ENCODE measurements at places on chromosomes 4 and X. TPM values are rescaled to one million over a fixed set of nuclear protein-coding genes. Genes with fewer than 3 reads are reported as not detected.
A peak's percentile ranks its signal among the peaks of the same experiment; 100 is the strongest.

- DNase-seq: no peak
These were observed 76.4 kb downstream of the LEF1 start for GRCh38 chr4:108092288-108092687.

DNA sequence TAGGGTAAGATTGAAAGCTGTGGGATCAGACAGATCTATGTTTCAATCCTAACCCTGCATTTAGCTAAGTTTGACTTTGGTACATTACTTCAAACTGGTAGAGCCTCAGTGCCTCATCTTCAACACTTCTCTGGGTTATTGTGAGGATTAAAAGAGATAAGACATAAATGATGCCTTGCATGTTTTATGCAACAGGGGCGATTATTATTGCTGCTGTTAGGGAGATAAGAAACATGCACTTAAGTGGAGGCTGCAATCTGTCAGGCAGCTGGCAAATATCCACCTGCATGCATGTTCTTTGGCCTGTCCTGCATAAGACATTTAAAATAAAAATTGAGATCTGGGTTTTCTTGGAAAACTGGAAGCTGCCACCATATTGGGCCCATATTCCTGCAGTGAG, 24.6 kb downstream of the UNC5C start:
- DNase-seq: peak; percentile 48

The FANCB gene
- polyA plus RNA-seq: 0.81 TPM

GRCh38 chr4:138406876-138407275, 164.7 kb upstream of the SLC7A11 start:
- DNase-seq: no peak

- no peak for DNase-seq
These were observed 554.3 kb upstream of the TENM3 start for GRCh38 chr4:181688872-181689271.

- no peak for DNase-seq
These were observed 55.4 kb downstream of the MAML3 start for GRCh38 chr4:140098455-140099160.

GRCh38 chr4:165873298-165874071, 448 bp downstream of the TLL1 start:
- DNase-seq: peak; percentile 77

DNA sequence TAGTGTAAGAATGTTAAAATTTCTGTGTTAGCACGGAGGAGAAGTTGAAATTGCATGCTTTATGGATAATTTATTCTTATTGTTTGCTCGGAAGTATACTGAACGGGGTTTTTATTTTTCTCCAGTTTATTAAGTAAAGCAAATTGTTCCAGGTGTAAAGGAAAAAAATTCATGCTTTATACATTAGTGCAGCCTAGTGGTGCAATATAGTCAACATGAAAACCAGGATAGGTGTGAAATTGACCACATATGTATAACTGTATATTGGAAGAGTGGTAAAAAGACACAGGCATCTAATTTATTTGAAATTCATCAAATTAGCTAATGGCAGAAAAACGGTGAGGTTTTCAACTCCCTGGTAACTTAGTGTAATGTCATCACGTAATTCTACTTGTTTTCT, 959 bp downstream of the BRS3 start:
- DNase-seq: no peak

- DNase-seq: no peak
These were observed 44.5 kb downstream of the SCFD2 start for GRCh38 chr4:53321151-53321983.

Data from SK-N-SH (cell line).